ENCODE measurements at places on chromosomes 3 and 15.

- DNase-seq, result no peak
These were observed 81.1 kb downstream of the LRRK1 start for GRCh38 chr15:101000271-101000681.

DNA sequence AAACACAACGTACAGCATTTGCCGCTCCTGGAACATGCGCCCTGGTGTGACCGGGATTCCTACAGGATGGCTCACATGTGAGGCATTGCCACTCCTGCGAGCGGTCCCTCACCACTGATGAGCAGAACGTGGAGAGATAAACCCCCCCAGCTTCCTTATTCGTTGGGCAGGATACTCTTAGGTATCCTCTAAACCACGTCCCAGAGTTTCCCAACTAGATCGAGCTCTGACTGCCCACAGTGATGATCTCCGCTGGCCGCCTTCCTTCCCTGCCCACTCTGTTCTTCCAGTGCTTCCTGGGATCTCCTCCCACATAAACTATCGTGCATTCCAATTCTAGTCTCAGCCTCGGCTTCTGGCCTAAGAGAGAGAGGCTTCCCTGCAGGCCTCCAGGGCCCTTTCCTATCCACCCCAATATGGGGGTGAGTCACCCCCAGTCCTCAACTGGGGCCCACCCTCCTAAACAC is 91.8 kb downstream of the TOP2B start:
- DNase-seq, result no peak

GRCh38 chr3:112579232-112579631 is 17.4 kb downstream of the SLC35A5 start:
- no peak for DNase-seq

DNA sequence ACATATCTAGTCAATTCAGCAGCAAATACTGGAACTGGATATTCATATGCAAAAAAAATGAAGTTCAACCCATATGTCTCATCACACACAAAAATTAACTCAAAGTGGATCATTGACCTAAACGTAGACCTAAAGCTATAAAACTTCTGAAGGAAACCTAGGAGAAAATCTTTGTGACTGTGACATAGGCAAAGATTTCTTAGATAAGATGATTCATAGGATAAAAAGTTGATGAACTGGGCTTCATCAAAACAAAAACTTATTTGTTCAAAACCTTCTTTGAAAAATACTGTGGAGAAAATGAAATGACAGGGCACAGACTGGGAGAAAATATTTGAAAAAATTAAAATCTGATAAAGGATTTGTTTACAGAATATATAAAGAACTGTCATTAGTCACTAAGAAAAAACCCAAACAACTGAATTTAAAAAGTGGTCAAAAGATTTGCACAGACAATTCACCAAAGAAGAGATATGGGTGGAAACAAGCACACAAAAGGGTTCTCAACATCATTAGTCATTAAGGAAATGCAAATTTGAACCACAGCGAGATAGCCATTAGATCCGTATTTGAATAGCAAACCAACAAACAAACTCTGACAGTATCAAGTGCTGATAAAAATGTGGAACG is 62.8 kb downstream of the ITGB5 start:
- no peak for DNase-seq

DNA sequence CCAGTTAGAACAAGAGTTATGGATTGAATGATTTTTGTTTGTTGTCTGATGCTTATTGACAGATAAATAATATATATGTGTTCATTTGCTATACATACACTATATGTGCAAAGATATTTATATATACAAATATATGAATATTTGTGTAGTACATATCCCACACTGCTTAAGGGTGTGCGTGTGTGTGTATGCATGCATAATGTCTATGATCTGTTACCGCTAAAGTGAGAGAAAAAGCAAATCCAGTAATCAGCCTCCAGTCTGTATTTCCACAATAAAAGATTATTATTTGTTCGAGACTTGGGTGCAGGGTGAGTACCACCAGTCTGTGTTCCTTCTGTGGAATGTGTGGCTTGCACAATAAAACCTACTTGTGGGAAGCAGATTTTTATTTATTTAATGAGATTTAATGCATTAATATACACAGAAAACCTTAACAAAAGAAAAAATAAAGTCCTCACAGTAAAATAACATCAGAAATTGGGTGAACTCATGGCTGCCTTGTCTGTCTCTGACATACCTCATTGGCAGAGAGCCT is 366.0 kb upstream of the TBL1XR1 start:
- DNase-seq, result no peak

DNA sequence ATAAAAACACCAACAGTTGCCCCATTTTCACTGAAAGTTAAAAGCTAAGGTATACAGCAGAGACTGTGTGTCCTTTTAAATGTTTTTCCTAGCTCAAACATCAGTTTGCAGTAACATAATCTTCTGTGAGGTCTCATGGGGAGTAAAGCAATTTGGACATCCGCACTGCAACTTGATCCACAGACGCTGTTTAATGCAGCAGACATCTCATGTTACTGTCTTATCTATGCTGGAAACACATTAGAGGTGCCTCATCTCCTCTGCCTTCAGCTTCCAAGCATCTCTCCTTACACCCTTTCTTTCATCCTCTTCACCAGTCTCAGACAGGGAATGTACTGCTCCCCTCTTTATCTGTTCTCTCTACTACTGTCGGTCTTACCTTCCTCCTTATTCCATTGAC is 53.7 kb upstream of the ATP11B start:
- no peak for DNase-seq

DNA sequence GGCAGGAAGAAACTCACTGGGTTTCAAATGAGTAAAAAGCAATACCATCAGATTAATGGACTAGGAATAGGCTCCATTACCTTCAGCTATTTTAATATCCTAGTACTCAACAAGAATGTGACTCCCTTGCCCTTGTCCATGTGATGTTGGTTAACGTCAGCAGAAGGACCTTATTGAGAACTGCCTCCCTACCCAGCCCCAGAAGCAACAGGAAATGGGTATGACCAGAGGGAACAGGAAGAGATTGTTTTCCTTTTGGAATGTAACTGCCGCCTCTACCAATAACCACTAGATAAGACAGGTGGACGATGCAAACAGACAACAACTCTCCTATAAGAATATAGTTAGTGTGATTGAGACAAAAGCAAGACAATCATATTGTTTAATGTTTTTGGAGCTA is 10.4 kb upstream of the MME start:
- no peak for DNase-seq

DNA sequence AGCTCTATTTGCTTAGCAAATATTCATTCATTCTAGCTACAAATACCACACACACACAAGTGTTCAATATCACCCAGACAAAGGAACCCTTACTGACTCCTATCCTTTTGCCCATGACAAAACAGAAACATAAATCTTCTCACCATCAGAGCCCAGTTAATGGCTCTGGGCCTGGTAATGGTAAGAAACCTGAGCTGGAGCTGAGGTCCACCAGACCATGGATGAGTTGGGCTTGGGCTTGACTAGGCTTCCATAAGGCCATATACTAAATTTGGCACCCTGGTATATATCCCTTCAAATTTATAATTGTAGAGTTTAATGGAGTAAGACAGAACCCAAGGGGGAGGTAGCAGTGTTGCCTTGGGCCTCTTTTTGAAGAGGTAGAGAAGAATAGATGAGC is 29.4 kb downstream of the GPR176 start:
- no peak for DNase-seq

GRCh38 chr15:101411581-101411980 is 77.9 kb downstream of the PCSK6 start:
- no peak for DNase-seq

DNA sequence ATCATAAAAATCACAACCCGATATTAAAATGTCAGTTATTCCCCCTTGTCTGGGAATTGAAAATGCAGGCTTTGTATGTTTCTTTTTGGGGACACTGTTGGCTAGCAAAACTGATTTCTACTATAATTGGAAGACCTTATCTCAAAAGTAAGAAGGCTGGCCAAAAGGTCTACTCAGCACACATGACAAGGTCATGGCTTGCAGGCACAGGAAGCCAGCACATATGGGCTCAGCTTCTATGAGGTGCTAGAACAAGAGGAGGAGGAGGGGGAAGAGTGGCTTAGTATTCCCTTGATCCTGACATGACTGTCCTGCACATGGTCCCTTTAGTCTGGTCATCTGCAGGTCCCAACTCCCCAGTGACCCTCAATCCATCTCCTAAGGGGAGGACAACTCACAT is 681.2 kb downstream of the SQOR start:
- DNase-seq, result no peak

DNA sequence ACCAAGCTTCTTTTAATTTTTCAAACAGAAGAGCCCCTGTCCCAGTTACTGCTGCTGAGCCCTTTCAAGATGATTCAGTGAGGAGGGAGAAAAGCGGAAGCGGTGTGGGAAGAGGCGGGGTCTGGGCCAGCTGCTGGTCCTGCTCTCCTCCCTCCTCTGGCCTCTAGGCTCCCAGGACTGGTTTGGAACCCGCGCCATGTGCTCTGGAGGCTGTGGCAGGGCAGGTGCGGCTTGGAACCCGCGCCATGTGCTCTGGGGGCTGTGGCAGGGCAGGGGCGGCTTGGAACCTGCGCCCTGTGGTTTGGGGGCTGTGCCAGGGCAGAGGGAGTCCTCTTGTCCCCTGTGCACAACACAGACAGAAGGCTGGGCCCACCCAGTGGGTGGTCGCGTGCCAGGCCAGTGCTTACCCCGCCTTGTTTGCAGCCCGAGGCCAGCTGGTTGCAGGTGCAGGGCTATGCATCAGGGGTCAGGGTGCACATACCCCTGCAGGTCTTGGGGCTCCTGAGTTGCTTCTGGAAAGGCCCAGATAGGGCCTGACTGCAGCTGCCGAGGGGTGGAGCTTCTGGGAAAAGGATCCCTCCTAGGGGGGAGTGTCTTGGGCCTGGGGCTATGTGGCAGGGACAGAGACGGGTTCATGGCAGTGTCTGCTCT is 12.2 kb downstream of the ALG1L2 start:
- no peak for DNase-seq

DNA sequence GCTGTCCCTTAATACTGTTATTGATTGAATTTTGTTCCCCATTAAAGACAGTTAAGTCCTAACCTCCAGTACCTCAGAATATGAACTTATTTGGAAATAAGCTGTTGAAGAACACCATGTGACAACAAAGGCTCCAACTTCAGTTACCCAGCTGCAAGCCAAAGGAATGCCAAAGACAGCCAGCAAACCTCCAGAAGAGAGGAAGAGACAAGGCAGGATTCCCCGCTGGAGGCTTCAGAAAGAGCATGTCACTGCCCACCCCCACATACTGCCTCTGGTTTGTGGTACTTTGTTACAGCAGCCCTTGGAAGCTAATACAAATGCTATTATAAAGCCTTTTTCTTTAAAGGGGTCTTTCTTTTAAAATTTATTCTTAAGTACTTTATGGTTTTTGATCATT is 18.4 kb upstream of the NEK10 start:
- DNase-seq, result no peak

- no peak for DNase-seq
These were observed 66.0 kb upstream of the SIAH2 start for GRCh38 chr3:150828997-150829396.

DNA sequence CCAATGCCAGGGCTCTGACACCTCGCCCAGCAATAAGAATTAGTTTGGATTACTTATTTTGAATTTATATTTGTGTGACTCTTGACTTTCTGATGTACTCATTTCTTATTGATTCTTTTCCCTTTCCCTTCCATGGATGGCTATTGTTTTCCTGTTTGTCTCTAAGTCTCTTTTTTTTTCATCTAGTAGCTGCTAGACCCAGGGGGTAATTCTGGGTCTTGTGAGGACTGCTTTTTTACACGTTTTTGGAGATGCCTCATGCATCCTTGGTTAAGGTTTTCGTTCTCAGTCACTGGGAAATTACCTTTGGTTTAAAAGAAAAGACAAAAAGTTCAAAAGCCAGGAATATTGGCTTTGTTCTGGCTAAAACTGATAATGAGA is 70.2 kb upstream of the STRIT1 start:
- no peak for DNase-seq

GRCh38 chr3:141940194-141940776 is 63.8 kb downstream of the ATP1B3 start:
- no peak for DNase-seq

DNA sequence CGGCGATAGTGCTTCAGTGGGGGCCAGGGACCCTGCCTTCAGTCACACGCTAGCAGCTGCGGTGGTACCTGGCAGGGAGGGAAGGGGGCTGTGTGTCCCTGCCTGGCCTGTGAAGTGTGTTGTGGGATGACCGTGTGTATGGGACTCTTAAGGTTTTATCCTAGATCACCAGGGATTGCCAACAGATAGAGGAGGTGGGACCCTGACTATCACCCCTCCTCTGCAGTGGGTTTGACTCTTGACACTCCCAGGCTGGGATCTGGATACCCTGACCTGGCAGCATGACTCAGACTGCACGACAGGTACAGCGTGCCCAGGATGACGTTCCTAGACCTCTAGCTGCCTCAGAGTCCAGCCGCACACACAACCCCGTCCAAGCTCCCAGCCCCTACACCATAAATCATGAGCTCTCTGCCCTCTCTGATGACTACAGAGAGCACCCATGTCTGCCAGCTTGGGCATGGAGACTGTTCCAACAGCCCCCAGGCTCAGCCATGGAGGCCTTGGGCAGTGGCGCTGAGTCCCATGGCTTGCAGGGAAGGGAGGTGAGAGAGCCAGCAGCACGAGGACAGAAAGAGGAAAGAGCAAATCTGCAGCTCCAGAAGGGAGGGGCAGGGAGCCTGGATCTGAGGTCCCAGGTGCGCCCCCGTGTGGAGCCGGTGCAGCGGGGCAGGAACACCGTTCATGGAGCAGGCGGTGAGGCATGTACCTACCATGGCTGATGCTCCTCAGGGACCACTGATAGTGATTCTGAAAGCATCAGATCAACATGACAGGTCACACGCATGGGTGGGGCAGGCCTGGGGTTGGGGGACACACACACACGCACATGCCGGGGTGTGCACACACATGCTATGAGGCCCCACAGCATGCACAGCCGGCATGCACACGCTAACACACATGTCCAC is 71.0 kb downstream of the ADAMTS7 start:
- no peak for DNase-seq

DNA sequence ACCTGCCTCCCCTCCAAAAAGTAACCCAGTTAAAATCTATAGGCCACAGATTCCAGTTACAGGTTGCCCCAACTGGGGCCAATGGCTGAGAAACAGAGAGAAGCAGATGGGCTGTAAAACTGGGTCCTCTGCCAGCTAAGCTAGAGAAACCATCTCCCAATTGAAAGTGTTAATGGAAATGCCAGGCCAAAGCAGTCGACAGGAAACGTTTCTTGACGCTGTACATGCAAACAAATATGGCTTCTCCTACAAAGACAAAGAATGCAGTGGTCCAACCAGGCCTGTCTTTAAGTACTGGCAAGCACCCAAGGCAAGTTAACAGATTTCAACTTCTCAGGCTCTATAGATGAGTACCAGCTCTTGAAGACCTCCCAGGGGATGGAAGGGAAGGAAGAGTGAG is 71.3 kb downstream of the MAGI1 start:
- no peak for DNase-seq

DNA sequence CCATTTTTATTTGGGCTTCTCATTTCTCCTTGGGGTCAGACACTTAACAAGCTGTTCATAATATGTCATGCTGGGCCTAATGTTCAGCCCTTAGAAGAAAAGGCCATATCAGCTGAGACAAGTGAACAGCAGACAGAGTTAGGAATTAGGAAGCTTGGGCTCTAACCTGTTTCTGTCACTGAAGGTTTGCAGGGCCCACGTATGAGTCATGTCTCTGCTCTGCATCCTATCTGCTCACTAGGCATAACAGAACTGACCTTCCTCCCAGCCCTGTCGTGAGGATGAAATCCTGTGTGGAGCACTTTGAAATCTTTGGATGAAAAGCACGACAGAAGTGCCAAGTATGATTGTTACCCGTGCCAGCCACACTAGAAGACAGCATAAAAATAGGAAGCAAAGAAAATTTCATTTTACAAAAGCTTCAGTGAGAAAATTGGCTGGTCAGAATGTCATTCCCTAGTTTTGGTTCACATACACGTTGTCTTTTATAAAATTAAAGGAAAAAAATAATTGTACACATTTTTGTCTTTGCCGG is 26.5 kb upstream of the CD47 start:
- DNase-seq, result no peak

Measured in cortex of kidney (tissue), 1 donor.